ENCODE measurements at places on chromosomes 3 and 15.
A peak's percentile ranks its signal among the peaks of the same experiment; 100 is the strongest.

DNA sequence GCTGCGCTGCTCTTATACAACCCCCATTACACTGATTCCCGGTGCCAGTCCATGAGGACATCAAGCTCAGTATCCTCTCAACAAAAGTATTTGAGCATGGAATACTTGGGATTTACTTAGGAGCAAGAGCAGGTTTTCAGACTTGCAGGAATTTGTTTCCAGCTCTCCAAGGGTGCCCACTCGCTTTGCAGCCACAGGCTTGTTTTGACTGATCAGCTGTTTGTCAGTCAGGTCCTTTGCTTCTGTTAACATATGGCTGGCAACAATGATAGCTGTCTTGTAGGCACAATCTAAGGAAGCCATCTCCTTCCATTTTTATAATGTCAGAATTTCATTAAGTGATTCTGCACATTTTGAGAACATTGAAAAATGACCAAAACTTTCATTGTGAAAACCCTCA, 38.2 kb upstream of the MCF2L2 start:
- DNase-seq: no peak

DNA sequence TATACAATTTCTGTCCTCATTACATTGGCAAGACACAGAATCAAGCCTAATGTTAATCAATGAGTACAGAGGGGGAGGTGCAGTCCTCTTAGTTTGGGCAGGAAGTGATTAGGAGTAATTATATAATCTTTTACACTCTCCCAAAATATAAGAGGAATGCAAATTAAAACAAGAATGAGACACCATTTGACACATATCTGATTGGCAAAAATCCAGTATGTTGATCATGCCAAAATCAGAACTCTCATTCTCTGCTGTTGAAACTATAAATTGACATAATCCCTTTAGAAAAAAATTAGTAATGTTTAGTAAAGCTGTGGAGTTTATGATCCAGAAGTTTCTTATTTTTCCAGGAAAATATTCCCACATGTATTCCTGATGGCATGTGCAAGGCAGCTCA, 373.4 kb downstream of the EPHA6 start:
- DNase-seq: no peak

- DNase-seq: no peak
Observed at GRCh38 chr3:41327718-41328117, 128.4 kb downstream of the CTNNB1 start.

DNA sequence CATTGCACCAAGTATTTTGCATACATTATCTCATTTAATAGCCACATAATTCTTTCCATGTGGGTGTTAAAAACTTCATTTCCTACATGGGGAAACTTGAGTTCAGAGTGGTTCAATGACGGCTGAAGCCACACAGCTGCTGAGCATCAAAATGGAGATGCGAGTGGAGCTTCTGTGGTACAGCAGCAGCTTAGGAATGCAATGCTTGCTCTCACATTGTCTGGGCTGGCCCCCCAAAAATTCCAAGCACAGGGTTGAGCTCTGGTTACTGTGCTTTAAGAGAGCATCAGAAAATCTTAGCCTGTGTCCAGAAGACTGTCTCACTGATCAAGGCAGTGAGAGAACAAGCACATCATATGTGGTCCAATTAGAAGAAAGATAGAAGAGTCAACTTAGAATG, 57.4 kb upstream of the GADL1 start:
- DNase-seq: no peak

- no peak for DNase-seq
Observed at GRCh38 chr3:141511361-141511760, 24.5 kb downstream of the RASA2 start.

GRCh38 chr3:156795890-156796481, 30.2 kb upstream of the LEKR1 start:
- no peak for DNase-seq

GRCh38 chr3:114582929-114583328, 289.1 kb downstream of the TIGIT start:
- DNase-seq: no peak

- DNase-seq: no peak
Observed at GRCh38 chr3:51673181-51673801, 2.2 kb downstream of the TEX264 start.

DNA sequence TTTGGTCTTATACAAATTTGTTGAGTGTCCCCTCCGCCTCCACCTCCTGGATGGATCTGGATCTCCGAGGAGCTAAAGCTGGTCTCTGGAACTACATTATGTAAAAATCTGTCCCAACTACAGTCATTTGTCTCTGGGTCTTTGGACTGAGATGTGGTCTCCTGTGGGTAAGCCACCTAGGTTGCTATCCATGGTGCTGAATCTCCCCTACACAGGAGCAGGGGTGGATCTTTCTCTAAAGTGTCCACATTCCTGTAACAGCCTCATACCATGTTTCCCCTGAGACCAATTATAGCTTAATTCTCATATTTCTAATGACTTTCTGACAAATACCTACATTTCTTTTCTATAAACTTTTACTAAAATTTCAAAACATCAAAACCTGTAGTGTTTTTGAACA, 625.8 kb downstream of the TAFA4 start:
- peak; percentile 1 for DNase-seq

Measured in HTR-8/SVneo (cell line).